Gastrocnemius medialis (tissue), 4 donors: ENCODE measurements at places on chromosomes 2 and 18.

GRCh38 chr2:222043897-222044296 is 254.9 kb downstream of the PAX3 start:
- H3K27me3 ChIP-seq = no peaks in the 10 kb centered on the region
- H3K4me1 ChIP-seq = no peaks in the 10 kb centered on the region
- no peaks in the 10 kb centered on the region for H3K36me3 ChIP-seq
- H3K4me3 ChIP-seq = no peak overlapping the region
- DNase-seq = no peak

DNA sequence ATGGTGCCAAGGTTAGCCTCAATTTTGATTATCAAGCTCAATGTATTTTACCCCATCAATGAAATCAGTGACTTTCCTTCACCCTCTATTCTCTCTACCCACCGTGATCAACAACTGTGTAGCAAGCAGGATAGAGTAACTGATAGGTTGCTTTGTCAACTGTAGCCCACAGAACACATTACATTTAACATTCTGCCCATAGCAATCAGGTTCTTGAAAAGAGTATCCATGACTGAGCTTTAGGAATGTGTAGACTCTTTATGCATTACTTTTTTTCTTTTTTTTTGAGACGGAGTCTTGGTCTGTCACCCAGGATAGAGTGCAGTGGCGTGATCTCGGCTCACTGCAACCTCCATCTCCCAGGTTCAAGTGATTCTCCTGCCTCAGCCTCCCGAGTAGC is 19.8 kb upstream of the VWA3B start:
- no peaks in the 10 kb centered on the region for H3K4me1 ChIP-seq
- no peaks in the 10 kb centered on the region for H3K36me3 ChIP-seq
- DNase-seq = no peak
- H3K27me3 ChIP-seq = no peaks in the 10 kb centered on the region
- H3K27ac ChIP-seq = no peak overlapping the region

DNA sequence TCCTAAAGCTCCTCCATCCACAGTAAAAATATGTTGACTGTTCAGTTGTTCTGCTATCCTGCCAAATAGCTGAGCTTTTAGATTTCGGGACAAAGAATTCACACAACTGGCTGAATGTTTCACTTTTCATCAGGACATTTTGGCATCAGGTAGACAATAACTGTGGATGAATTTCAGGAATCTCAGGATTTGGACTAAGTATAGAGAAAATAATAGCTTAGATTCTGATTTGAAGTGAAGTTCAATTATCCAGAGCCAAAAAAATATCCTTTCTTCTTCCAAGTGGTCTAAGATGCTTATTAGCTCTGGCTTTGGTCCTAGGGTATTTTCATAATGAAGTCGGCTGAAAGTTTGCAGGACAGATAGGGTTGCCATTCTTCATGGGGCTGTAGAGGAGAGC is 16.1 kb downstream of the KCNE4 start:
- H3K4me1 ChIP-seq = no peaks in the 10 kb centered on the region
- H3K4me3 ChIP-seq = no peak overlapping the region
- no peaks in the 10 kb centered on the region for H3K27me3 ChIP-seq
- no peaks in the 10 kb centered on the region for H3K36me3 ChIP-seq
- DNase-seq = no peak

DNA sequence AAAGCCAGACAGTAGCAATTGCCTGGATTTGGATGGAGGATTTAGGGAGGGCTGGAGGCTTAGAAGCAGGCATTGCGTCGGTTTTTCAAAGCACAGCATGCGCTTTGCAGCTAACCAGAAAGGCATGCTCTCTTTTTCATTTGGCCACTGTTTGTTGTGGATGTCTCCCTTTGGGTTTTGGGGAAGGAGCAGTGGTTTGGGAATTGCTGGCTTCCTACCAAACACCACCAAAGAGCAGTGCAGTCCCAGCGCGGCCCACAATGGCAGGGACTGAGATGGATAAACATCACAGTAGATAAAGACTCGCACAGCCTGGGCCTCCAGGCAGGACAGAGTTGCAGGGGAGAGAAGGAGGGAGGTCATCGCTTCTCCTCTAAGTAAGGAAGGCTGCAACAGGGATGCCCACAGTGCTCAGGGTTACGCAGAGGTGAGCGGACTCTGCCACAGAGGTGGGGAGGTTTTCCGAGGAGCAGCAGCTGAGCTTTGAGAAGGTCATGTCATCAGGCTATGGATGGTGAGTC is 148.5 kb downstream of the MYT1L start:
- H3K4me3 ChIP-seq = no peak overlapping the region
- no peak for DNase-seq

DNA sequence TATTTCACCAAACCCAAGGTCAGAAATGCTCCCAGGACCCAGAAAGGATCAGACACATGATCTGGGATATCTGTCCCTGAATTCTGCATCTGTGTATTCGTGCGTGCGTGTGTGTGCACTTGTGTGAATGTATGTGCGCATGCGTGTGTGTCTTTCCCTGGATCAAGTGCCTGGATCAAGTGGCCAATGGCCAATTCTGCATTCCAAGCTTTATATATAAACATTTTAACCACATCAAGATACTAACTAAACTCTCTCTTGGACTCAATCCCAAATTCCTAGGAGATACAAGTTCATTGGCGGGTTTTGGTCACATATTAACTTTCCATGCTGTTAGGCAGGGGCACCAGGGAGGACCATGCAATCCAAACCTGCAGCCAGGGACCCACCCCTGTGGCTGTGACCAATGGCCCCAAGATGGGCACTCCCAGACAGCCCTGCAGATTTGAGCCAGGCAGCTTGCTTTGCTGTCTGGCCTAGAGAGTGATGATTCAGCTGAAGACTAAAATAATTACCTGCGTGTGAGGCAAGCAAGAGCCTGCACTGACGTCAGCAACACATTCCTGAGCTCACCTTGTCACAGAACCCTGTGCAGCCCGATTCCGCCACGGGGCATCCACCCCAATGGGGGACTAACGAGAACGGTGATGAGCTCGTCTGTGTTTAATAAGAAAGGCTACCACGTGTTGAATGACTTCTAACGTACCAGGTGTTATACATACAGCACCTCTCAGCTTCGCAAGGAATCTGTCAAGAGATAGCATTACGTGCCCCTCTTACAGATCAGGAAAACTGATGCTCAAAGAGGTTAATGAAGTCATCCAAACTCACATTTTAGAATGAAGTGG is 45.3 kb upstream of the ROCK2 start:
- H3K36me3 ChIP-seq = no peaks in the 10 kb centered on the region
- no peak overlapping the region for H3K27ac ChIP-seq
- peaks cover 23% of the 10 kb centered on the region for H3K4me1 ChIP-seq
- no peaks in the 10 kb centered on the region for H3K27me3 ChIP-seq
- DNase-seq = no peak
